ENCODE measurements at places on chromosomes 5 and 9.

DNA sequence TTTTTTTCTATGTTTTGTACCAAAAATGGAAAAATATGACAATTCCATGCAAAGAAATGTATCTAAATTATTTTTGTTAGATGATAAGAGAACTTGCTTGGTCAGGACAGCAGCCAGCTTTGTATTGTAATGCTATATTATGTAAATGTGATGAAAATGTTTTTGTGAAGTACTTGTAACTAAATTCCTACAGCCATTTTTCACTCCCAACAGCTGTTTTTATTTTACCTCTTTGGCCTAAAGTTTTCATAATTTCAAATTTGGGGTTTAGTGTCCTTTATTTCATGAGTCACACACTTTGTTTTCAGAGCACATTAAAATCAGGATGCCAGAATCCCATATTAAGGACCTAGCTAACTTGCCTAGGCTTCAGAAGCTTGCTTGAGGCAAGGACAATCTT lies 64.1 kb downstream of the WDR41 start:
- no peak for DNase-seq

- no peak for DNase-seq
Measured at GRCh38 chr9:83474631-83475030, 63.6 kb downstream of the FRMD3 start.

DNA sequence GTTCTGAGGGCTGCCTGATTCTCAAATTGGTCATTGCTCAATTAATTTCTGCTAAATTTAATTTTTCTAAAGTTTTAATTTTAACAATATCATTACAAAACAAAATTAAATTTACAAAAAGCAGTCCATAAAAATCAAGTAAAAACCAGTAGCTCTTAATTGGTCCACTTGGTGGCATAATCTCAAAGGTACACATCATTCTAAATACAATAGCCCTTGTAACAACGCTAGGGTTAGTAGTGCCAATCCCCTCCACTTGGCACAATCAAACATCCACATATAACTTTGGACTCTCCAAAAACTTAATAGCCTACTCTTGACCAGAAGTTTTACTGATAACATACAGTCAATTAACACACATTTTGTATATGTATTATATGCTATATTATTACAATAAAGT lies 1.9 kb upstream of the NDUFB6 start:
- no peak for DNase-seq

- no peak for DNase-seq
Measured at GRCh38 chr5:157457391-157457790, 2.6 kb upstream of the NIPAL4 start.

GRCh38 chr5:1008451-1009358 lies at the start of gene NKD2:
TSS of gene NKD2 (plus strand) at chr5:1008802. CDS start at chr5:1009058, 256 bp downstream.
- no peak for DNase-seq

GRCh38 chr5:136538534-136538933 lies 173.2 kb upstream of the TRPC7 start:
- DNase-seq, result no peak

GRCh38 chr5:143218517-143219170 lies 184.8 kb downstream of the NR3C1 start:
- no peak for DNase-seq

- no peak for DNase-seq
Measured at GRCh38 chr9:38435521-38435920, 11.3 kb upstream of the IGFBPL1 start.

GRCh38 chr5:103111468-103111867 lies 8.5 kb downstream of the GIN1 start:
- DNase-seq, result no peak

GRCh38 chr9:99140685-99141314 lies 35.9 kb downstream of the TGFBR1 start:
- peak; percentile 21 for DNase-seq

DNA sequence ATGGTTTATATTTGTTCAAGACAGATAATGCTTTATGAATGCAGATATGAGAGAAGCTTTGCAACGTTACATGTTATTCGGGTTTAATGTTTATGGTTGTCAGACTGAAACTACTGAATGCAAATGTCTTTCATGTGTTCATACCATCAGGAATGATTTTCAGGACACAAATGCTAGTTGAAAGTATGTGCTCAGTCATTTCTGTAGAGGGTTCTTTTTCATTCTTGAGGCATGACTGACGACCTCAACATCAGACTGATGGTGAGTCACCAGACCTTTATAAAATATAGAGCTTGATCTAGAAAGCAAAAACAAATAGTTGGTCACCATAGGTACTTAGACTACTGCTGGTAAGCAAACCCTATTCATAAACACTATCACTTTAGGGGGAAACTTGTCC lies 287.3 kb upstream of the NUDT12 start:
- DNase-seq, result peak; percentile 73
